Progenitor cell of endocrine pancreas (in vitro differentiated cells): ENCODE measurements at places on chromosomes 4 and X.
A peak's percentile ranks its signal among the peaks of the same experiment; 100 is the strongest.

- DNase-seq: no peak
Measured at GRCh38 chr4:188596021-188596420, 456.8 kb downstream of the TRIML1 start.

DNA sequence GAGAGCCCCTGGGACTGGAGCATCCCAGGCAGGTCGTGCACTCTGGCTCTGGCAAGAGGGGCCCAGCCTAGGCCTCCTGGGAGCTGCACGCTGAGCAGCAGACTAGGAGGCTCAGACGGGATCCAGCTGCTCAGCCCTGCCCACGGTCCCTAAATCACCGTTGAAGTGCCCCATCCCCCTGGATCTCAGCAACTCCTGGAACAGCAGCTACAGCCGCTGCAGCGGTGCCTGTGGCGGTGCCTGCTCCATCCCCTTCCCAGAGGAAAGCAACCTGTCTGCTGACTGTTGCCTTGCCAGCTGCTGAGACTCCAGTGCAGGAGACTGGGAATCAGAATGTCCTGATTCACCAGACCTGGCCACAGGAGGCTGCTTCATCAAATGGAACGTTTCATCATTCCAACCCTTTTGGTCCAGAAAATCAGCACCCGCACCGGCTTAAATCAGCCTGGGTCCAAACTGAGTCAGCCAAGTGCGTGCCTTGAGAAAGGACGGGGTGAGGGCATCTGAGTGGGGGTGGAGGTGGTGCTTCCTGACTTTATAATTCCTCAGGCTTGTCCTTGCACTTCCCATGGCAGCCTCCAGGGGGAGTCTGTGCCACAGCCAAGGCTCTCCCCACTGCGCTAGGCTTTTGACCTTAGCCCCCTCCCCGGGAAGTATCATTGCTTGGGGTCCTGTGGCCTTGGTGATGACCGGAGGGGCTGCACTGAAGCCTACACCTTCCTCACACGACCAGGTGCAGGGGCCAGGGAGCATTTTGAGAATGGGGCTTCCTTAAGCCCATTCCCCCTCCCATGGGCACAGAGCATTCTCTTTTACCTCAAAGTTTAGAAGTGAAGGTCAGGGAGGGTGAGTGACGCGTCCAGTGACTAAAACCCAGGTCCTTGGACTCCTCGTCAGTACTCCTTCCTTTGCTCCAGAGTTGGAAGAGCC lies 6.5 kb downstream of the ZNF185 start:
- DNase-seq: peak; percentile 34

DNA sequence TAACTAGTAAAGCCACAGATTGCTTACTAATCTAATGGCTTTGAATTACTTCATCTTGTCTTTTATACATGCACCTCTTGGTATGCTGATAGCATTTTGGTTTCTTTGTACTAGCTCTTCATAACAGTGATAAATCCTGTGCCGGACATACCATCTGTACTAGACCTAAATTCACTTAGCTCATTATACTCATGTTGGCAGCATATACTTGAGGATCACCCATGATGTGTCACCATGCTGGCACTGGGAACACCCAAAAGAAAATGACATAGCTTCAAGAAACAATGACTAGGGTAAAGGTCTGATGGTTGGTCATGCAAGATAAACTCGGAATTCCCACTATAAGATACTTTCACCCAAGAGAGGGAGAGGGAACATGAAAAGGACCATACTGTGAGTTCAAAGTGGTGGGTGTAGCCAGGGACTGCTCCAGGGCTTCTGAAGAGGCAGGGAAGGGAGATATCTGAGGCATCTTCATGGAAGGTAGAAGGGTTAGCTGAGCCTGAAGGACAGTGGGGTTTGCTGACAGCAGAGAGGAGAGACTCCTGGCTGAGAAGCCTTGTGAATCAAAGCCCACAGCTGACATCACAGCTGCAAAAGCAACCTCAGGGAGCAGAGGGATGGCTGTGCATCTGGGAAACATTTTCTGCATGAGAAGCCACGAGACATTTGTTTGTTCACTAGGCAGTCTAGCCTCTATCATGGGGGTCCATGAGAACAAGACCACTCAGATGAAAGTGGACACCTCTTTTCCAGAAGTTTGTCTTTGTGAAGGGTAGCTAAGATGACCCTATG lies 314.2 kb downstream of the RAB28 start:
- no peak for DNase-seq

GRCh38 chr4:75371915-75372314 lies 142.3 kb downstream of the RCHY1 start:
- no peak for DNase-seq

GRCh38 chr4:183758061-183758757 lies 99.1 kb downstream of the TRAPPC11 start:
- DNase-seq: peak; percentile 23

GRCh38 chr4:23881052-23881501 lies 8.8 kb downstream of the PPARGC1A start:
- no peak for DNase-seq

GRCh38 chr4:184293552-184293951 lies 75.9 kb upstream of the ENPP6 start:
- DNase-seq: no peak

- no peak for DNase-seq
Measured at GRCh38 chr4:173009129-173009823, 159.3 kb upstream of the GALNT7 start.

- no peak for DNase-seq
Measured at GRCh38 chrX:120302434-120302833, 8.8 kb downstream of the TMEM255A start.

DNA sequence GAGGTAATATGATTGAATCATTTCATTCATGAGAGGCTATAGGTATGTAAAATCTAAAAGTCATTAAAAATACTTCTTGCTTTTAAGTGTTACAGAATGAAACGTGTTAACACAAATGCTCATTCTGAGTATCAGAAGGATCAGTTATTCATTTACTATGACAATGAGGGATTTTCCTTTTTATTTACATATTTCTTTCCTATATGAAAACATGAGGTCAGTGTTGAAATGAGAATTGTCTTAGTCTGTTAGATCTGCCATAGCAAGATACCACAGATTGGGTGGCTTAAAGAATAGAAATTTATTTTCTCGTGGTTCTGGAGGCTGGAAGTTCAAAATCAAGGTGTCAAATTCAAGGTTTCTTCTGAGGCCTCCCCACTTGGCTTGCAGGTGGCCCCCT lies 181.2 kb downstream of the ARHGAP10 start:
- no peak for DNase-seq

- DNase-seq: no peak
Measured at GRCh38 chr4:37002625-37003024, 241.9 kb upstream of the NWD2 start.

DNA sequence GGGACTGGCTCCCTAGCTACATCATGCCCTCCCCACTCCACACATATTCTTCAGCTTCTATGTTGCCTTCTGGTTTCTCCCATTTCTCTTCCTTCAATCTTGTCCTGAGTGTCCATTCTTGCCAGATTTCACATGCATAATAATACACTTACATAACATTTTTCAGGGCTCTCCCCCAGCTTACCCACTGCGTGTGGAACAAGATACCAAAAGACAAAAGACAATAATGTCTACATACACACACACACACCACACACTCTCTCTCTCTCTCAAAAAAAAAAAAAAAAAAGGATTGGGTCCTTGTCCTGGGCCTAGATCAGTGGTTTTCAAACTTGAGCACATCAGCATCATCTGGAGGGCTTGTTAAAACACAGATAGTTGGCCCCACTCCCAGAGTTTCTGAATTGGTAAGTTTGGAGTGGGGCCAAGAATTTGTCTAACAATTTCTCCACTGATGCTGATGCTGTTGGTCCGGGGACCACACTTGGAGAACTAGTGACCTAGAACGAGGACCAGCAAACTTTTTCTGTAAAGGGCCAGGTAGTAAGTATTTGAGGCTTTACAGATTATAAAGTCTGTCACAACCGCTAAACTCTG lies 6.5 kb upstream of the SMARCA1 start:
- DNase-seq: no peak

- DNase-seq: no peak
Measured at GRCh38 chrX:78024349-78025059, 55.1 kb upstream of the PGAM4 start.

- no peak for DNase-seq
Measured at GRCh38 chrX:132009350-132009749, 13.8 kb upstream of the STK26 start.

DNA sequence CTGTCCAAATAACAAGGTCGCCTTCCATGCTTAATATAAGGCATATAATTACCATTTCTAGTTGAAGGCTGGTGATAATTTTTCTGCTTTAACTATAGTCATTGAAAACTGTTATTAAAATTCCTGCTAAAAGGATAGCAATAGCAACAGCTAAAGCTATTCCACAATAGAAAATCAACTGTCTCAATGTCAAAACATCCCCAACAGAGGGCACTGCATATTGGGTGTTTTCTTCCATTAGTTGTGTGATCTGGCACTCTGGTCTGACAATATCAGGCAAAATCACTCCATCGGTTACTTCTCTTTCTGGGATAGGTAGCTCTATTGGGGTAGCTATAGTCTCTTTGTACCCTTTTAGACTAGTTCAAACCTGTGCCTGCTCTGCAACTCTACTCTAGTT lies 53.5 kb downstream of the TMPRSS11F start:
- DNase-seq: no peak

DNA sequence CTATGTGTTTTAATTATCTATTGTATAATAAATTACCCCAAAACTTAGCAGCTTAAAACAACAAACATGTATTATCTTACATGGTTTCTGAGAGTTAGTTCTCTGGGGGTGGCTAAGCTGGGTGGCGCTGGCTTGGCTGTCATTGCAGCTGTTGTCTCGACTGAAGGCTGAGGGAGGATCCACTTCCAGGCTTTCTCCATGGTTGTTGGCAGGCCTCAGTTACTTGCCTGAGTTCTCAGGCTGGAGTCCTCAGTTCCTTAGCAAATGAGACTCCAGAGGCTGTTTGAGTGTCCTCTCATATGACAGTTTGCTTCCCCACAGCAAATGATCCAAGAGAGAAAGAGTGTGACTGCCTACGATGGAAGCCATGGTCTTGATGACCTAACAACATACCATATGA lies 23.5 kb upstream of the GALNT7 start:
- DNase-seq: no peak

- DNase-seq: no peak
Measured at GRCh38 chr4:64715741-64716140, 306.5 kb upstream of the TECRL start.

DNA sequence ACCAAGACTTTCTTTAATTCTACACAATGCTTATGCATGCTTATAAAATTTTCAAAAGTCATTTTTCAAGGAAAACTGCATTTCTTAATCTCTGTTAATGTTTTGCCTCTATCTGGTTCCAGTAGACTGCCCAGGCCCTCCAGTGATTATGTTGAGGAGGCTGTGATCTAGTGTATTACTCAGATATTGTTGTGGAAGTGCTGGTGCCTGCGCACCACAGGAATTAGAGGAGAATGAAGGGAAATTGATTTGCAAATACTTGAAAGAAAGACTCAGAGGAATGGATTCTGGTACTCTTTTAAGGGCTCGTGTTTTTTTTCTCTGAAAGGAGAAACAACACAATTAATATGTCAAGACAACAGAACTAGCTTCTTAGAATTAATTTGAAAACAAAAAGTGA lies 1015.1 kb downstream of the RPA4 start:
- no peak for DNase-seq

- no peak for DNase-seq
Measured at GRCh38 chr4:15451181-15451865, 18.4 kb upstream of the CC2D2A start.

- no peak for DNase-seq
Measured at GRCh38 chr4:94856030-94856429, 98.3 kb downstream of the BMPR1B start.

- DNase-seq: no peak
Measured at GRCh38 chr4:36325499-36325898, 44.1 kb downstream of the DTHD1 start.

- DNase-seq: no peak
Measured at GRCh38 chr4:70901607-70901983, 574 bp upstream of the MOB1B start.

DNA sequence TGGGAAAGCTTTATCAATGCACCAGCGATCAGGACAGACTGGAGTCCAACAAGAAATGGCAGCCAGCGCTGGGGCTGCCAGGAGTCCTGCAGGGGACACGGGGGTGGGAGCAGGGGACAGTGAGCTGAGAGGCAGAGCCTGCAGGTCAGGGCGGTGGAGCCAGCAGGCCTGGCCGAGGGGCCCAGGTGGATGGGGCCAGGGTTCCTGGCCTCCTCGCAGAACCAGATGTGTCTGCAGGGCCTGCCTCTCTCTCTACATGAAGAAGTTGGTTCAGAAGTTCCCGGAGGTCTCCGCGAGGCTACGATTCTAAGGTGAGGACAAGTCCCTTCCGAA lies 63.6 kb downstream of the CPZ start:
- DNase-seq: no peak

GRCh38 chr4:149987330-149988086 lies 90.7 kb upstream of the DCLK2 start:
- no peak for DNase-seq

DNA sequence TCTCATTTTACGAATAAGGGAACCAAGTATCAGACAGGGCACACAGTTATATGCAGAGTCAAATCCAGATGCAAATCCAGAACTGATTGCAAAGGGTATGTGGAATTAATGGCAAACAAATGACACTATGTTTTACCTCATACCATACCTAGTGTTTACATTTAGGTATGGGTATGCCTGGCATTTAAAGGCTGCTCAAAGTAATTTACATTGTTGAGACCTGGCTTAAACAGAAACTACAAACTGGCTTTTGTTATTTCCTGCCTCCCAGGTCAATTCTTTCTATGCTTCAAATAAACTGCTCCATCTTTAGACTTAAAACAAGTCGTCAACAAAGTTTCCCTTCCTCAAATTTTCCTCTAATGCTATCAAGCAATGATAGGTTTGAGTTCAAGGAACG lies 33.7 kb downstream of the ANKRD17 start:
- DNase-seq: no peak

DNA sequence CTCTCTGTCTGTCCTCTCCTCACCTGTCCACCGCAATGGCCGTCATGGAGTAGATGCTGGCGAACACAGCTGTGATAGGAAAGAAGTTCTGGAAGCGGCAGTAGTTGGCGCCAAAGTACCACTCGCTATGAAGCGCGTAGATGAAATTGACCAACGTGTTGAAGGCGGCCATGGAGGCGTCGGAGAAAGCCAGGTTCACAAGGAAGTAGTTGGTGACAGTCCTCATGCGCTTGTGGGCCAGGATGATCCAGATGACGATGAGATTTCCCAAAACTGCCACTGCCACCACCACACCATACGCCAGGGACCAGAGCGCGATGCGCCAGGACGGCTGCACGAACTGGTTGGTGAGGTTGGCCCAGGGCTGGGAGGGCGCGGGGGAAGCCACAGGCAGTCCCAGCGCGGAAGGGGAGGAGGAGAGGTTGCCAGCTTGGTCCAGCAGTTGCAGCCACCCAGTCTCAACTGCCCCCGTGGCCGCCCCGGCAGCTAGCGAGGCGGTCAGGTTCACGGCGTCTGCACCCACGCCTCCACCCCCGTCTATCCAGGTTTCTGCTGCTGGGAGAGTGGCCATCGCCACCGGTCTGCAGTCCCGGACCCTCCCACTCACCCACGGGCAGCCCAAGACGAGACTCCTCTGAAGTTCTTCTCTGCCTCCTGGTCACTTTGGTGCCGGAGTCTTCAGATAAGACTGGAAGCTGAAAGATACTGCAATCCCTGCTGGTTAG lies 518 bp downstream of the TACR3 start:
- DNase-seq: no peak
